Stimulated activated CD8-positive, alpha-beta memory T cell treated with anti-CD3 and anti-CD28 coated beads, Interleukin-12 subunit alpha, Interleukin-12 subunit beta, amount 100 ng/mL, for 4 hours (primary cell): ENCODE measurements at places on chromosomes 4 and X.
A peak's percentile ranks its signal among the peaks of the same experiment; 100 is the strongest.

DNA sequence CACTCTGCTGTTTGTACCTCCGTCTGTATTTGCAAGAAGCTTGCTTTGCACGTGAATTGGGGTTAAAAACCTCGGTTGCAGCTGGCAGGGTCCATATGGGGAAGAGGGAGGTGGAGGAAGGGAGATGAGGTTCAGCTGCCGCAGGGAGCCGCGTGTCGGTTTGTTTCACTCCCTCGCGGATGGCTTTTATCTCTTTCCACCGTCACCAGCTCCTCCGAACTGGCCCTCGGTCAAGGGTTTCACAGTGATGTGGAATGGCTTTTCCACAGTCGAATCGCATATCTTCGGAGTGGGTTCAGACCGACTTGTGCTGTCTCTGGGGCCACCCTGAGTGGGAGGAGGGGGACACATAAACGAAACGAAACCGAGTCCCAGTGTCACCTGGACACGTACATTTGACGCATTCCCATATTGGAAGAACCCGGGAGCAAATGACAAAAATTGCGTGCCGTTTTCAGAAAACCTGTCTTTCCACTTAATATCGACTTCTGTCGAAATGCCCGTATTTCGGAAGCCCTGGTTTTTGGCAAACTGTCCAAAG is 929 bp downstream of the ZBTB33 start:
- no peak for DNase-seq

GRCh38 chr4:74715706-74716435 is 78.5 kb downstream of the BTC start:
- DNase-seq: no peak

GRCh38 chr4:73606465-73606974 is 13.7 kb downstream of the RASSF6 start:
- no peak for DNase-seq

- DNase-seq: peak; percentile 28
Measured at GRCh38 chrX:48468247-48468671, 1.8 kb downstream of the SLC38A5 start.

DNA sequence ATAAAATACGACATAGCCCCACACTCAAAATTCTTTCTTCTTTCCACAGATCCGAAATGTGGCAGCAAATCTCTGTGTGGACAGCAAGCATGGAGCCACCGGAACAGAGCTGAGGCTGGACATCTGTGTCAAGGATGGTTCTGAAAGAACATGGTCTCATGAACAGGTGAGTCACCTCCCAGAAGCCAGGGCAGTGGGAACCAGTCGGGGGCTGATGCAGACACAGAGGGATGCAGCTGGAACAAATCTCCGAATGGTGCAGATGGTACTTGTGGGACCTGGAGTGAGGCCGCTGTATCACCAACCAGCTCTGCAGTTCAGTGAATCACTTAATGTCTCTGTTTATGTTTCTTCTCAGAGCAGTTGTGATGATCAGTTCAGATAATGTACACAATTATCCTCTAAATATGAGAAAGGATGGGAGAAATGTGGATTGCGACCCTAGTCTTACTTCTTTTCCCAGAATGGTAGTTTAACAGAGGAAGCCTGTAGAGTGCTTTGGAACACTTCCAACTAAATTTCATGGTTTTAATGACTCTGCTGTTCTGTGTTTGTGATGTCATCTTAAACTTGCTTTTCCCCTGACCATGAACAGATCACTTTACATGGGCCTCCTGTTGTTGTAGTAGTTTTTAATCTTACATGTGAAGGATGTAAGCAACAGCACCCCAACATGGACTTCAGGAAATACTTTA is 159.3 kb upstream of the GALNT7 start:
- no peak for DNase-seq

DNA sequence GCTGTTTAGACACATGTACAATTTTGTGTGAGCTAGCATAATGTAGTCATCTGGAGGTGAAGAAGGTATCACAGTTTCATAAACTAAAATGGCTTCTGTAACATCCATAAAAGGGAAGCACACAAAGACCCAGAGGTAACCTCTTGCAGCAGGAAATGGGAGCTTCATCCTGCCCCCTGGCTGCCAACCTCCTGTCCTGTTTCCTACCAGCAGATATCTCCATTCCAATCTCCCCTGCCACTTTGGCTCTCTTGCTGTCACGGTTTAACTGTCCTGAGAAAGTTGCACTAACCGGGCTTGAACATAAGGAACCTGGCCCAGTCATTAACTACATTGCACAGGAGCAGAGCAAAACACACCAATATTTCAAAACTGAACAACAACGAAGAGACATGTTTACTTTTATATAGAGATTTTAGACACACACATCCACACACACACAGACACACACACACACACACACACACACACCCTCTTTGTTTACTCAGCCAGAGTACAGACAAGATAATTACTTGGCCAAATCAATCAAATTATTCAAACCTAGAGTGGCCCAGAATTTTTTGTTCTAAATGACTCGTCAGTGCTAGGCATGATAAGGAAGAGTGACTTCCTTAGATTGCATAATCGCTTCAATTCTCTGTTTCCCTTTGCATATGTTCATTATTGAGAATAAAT is 24.2 kb downstream of the MID2 start:
- DNase-seq: no peak

DNA sequence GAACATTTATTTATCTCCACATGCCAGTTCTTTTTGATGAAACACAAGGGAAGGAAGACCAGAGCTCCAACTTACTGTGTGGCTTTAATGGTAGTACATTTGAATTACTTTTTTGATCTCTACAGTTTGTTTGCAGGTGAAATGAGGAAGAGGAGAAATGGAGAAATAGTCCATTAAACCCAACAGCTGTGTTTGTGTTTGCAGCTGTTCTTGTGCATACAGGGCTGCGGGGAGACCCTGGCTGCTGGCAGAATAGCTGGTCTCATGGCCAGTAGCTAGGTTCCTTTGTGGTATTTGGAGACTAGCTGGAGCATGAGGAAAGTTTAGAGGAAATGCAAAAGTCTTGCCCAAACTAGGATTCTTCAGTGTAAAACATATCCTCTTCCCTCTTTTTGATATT is 374.8 kb downstream of the GPAT3 start:
- DNase-seq: no peak

GRCh38 chrX:53155512-53156206 is 61.7 kb downstream of the KANTR start:
- DNase-seq: no peak

DNA sequence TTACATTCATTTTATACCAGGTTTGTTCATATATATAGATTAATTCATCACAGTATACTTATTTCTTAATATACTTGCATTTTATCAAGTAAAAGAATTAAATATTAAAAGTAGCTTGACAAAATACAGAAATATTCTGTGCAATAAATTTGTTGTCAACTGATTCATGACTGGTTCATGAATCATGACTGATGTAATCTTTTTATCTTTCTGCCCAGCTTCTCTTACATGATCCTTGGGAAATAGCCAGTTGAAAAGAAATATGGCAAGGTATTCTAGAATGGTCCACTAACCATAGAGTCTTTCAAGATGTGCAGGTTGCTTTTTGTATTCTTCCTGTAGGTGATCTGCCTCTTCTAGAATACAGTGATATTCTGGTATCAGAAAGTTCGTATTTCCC is 4.2 kb upstream of the CCNA2 start:
- no peak for DNase-seq

DNA sequence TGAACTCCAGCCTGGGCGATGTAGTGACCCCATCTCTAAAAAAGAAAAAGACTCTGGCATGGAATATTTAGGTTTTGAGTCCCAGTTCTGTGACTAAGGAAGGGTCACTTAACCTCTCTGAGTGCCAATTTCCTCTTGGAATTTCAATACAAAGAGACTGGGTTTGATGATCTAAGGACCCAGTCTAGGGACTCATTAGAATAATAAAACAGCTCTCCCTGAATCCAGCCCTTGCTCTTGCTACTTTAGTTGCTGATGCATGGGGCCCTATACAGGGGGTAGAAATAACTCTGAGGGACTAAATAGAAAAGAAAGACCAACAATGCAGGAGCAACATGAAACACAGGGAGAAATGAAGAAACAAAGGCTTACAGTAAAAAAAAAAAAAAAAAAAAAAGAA is 12.6 kb downstream of the C4orf54 start:
- DNase-seq: no peak

DNA sequence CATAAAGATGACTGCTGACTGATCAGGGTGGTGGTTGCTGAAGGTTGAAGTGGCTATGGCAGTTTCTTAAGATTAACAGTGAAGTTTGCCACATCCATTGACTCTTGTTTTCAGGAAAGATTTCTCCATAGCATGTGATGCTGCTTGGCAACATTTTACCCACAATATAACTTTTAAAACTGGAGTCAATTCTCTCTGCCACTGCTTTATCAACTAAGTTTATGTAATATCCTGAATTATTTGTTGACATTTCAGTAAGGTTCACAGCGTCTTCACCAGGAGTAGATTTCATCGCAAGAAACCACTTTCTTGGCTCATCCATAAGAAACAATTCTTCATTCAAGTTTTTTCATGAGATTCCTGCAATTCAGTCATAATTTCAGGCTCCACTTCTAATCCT is 166.5 kb upstream of the SPRY1 start:
- no peak for DNase-seq

DNA sequence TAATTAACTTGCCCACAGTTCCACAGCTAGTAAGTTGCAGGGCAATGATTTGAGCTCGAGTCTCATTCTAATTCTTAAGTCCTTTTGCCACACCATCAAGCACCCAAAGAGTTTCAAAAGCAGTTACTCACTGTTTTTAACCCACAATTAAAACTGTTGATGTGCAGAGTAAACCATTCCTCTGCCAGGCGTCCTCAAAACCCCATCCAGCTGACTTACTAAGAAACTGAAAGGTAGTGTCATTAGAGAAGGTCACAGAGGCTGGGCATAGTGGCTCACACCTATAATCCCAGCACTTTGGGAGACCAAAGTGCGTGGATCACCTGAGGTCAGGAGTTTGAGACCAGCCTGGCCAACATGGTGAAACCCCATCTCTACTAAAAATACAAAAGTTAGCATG is 121.7 kb downstream of the CHIC2 start:
- no peak for DNase-seq

DNA sequence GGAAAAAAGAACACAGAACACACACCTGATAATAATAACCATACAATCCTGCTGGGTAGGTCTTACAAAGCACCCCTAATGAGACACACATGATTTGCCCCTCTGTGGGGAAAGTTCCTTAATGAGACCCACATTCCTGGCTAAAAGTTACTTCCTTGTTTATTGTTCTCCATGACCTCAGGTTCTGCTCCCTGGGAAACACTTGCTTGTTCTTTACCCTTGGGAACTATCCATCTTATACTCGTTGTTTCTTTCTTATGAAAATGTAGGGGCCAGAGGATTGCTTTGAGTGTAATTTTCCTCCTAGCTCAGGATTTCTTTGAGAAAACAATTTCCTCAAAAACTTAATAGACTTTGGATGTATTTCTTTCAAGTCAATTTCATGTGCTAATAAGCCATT is 52.1 kb upstream of the PCDH10 start:
- no peak for DNase-seq

GRCh38 chr4:170741856-170742255 is 652.1 kb upstream of the AADAT start:
- no peak for DNase-seq

DNA sequence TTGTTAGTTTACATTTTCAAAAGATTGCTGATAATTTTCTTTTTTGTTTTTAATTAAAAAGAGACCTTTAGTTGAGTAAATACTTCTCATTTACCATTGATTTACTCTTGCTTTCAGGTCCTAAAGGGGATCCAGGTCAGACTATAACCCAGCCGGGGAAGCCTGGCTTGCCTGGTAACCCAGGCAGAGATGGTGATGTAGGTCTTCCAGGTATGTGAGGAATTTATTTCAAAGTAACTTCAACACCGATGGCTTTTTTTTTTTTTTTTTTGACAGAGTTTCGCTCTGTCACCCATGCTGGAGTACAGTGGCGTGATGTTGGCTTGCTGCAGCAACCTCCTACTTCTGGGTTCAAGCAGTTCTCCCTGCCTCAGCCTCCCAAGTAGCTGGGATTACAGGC is 135.1 kb downstream of the IRS4 start:
- no peak for DNase-seq

GRCh38 chrX:9370893-9371292 is 94.0 kb upstream of the TBL1X start:
- DNase-seq: no peak

DNA sequence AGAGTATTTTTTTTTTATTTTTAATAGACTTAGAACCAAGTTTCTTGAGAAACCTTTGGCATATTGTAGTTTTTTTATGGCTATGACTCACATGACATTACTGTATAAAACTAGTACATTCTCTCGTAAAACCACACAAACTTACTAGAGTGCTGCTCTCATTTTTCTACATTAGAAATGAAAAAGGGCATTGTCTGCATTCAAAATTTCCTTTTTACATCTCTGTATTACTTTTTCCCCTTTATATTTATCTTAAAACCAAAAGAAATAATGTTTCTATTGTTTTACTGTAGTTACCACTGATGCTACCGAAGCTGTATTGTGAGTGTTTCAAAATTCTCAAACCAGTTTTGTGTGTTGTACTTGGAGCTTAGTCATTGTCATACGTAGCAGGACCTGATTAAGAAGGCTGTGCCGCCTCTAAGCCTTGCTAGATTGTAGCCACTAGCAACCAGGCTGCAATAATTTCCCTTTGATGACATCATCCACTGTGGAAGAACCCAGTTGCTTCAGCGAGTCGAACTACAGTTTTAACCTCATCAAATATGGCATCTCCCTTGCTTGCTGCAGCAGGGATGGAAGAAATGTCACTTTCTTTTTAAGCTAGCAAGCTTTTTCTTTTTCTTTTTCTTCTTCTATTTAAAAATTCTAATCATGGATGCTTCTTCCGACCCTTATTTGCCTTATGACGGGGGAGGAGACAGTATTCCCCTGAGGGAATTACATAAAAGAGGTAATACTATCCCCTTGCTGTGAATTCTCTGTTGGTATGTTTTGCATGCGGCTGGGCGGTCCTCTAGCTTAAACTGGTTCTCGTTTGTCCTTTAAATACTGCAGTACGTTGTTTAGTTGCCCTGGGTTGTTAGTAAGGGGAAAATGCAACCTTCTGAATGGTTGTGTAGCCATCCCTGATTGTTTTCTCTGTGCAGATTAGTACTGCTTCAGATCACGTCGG is 39.6 kb downstream of the CLCN3 start:
- DNase-seq: peak; percentile 27

DNA sequence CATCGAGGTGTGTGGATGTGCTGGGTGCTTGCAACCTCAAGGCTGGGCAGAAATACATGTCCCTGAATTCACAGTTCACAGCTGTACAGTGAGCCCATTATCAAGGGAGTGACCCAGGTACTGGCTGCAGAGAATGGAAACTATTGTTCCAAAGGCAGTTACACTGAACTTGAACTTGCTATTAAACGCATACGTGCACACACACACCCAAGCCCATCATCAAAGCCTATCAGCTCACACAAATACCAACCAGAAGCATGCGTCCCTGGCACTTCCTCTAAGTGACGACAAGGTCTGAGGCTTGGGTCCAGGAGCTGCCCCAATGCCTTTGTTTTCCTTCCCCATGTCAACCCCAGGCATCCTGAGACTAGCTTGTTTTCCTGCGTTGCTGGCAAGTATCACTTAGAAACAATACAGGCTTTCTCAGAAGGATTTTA is 88.6 kb downstream of the IRF2 start:
- no peak for DNase-seq

DNA sequence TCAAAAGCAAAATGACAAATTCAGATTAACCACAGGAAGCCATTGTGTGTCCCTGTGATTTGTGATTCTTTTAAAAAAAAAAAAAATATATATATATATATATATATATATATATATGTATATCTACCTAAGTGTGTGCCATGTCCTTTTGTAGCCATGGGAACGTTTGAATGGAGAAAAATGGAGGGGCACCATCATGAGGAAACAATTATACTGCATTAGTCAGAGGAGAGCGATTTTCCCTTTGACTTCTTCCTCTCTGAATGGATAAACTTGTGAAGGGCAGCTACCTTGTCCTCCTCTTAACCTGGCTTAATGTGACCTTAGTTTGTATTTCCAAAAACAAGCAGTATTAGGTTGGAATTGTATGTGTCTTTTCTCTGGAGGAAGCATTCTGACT is 23.3 kb upstream of the CBLL2 start:
- DNase-seq: no peak
